Stimulated activated CD8-positive, alpha-beta memory T cell treated with anti-CD3 and anti-CD28 coated beads, Interleukin-4, amount 100 ng/mL, for 1 hour (primary cell): ENCODE measurements at places on chromosomes 4 and X.

DNA sequence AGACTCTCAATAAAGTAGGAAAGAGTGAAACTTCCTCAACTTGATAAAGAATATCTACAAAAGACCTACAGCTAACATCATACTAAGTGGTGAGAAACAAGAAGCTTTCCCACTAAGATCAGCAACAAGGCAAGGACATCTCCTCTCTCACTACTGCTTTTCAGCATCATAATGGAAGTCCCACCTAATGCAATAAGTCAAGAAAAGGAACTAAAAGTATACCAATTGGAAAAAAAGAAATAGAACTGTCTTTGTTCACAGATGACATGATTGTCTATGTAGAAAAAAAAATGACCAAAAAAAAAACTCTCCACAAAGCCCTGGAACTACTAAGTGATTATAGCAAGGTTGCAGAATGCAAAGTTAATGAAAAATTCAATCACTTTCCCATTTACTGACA lies 25.1 kb upstream of the SH3RF1 start:
- DNase-seq, result no peak

- DNase-seq, result no peak
Observed at GRCh38 chr4:47374477-47374876, 89.0 kb downstream of the COMMD8 start.

GRCh38 chr4:7007142-7007907 lies 35.8 kb upstream of the TADA2B start:
- DNase-seq, result no peak

DNA sequence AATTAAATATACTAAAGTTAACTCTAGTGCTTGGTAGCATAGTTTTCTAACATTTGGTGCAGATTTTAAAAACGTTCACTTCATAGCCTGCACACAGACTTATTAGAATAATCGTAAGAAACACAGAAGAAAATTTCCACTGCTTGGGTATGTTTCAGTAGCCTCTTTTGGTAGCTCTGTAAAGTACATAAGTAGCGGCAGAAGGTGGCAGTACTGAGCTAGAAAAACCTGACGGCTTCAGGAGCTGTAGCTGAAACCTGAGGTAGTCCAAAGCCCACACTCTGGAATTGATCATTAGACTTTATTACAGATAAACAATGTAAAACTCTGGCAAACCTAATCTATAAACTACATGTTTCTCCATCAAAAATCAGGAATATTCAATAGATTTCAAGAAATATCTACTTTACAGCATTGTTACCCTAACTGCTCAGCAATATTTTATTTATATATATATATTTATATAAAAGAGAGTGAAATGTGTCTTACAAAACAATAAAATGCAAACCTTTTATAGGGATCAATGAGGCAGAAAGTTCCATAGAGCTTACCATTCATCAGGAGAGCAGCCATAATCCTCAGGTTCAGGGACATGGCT lies 88.2 kb downstream of the ATP8A1 start:
- peak; percentile 34 for DNase-seq

DNA sequence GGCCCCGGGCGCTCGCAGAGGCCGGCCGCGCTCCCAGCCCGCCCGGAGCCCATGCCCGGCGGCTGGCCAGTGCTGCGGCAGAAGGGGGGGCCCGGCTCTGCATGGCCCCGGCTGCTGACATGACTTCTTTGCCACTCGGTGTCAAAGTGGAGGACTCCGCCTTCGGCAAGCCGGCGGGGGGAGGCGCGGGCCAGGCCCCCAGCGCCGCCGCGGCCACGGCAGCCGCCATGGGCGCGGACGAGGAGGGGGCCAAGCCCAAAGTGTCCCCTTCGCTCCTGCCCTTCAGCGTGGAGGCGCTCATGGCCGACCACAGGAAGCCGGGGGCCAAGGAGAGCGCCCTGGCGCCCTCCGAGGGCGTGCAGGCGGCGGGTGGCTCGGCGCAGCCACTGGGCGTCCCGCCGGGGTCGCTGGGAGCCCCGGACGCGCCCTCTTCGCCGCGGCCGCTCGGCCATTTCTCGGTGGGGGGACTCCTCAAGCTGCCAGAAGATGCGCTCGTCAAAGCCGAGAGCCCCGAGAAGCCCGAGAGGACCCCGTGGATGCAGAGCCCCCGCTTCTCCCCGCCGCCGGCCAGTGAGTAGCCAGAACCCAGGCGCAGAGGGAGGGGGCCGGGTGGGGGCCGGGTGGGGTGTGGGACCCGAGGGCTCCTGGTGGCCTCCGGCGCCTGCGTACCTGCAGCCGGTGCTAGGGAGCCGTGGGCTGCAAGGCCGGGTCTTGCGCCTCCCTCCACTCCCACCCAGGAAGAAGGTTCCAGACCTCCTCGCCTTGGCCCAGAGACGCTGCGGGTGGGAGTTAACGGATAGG lies 534 bp downstream of the MSX1 start:
- DNase-seq, result no peak

- DNase-seq, result no peak
Observed at GRCh38 chr4:2087170-2087569, 28.0 kb downstream of the NAT8L start.

GRCh38 chr4:21768349-21769310 lies 179.9 kb downstream of the KCNIP4 start:
- no peak for DNase-seq

GRCh38 chrX:39936886-39937770 lies 160.6 kb downstream of the BCOR start:
- DNase-seq, result no peak

DNA sequence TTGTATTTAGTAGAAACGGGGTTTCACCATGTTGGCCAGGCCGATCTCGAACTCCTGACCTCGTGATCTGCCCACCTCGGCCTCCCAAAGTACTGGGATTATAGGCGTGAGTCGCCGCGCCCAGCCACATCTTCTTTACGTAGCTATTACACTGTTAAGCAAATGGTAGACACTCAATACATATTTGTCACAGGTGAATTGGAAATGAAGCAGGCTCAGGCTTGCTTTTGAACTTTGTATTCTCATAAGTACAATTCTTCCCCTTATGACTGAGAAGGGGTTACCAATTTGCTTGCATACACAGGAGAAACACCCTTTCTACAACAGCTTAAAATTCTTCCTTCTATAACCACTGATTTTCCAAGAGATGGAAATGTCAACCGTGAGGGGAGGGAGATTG lies 787 bp upstream of the SRPX2 start:
- no peak for DNase-seq

GRCh38 chr4:146004730-146005129 lies 66.1 kb upstream of the ZNF827 start:
- DNase-seq, result no peak

DNA sequence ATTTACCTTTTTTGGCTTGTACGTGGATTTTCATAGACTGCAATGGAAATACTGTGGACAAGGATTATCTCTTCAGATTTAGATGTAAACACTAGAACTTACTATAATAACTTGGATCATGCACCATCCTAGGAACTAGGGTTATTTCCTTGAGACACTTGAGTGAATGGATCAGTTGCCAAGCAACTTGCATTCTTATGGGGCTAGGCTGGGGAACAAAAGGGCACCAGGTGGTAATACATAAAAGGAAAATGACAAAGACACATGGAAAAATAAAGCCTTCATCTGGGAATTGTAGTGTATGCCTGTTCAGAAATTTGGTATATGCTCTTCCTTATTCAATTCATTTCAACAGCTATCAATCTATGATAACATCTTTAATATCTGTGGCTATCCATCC lies 247.1 kb downstream of the SPRY1 start:
- no peak for DNase-seq

GRCh38 chrX:101602077-101602476 lies 15.7 kb downstream of the ARMCX6 start:
- no peak for DNase-seq

DNA sequence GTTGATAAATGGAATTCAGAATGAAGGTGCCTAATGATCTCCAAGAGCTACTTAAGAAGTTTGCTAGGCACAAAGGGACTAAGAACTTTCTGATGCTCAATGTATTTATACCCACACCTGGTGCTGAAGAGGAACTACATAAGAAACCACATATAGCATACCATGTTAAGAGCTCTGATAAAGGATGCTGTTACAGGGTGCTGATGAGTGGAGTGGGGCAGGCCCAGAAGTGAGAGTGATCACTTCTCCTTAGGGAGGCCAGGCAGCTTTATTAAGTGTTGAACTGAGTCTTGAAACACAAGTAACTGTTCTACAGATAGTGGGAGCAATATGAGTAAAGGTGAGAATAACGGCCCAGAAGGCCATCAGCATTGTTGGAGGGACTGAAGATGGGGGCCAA lies 68.3 kb upstream of the CHRDL1 start:
- no peak for DNase-seq

- DNase-seq, result no peak
Observed at GRCh38 chr4:138790706-138791340, 224.8 kb upstream of the NOCT start.

DNA sequence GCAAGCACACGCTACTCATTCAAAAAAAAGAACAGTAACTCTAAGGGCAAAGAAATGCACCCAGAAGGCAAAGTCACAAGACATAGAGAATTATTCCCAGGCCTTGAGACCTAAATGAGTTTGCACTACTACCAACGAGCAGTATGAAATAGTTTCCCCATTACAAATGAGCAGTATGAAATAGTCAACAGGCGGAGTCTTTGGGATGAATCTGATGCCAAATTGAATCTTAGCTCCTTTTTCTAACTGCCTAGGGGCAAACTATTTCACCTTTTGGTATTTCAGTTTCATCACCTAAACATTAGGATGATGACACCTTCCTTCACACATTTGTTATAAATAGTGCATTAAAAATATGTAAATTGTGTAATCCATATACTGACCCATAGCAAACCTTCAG lies 213.0 kb upstream of the FAT4 start:
- DNase-seq, result no peak

DNA sequence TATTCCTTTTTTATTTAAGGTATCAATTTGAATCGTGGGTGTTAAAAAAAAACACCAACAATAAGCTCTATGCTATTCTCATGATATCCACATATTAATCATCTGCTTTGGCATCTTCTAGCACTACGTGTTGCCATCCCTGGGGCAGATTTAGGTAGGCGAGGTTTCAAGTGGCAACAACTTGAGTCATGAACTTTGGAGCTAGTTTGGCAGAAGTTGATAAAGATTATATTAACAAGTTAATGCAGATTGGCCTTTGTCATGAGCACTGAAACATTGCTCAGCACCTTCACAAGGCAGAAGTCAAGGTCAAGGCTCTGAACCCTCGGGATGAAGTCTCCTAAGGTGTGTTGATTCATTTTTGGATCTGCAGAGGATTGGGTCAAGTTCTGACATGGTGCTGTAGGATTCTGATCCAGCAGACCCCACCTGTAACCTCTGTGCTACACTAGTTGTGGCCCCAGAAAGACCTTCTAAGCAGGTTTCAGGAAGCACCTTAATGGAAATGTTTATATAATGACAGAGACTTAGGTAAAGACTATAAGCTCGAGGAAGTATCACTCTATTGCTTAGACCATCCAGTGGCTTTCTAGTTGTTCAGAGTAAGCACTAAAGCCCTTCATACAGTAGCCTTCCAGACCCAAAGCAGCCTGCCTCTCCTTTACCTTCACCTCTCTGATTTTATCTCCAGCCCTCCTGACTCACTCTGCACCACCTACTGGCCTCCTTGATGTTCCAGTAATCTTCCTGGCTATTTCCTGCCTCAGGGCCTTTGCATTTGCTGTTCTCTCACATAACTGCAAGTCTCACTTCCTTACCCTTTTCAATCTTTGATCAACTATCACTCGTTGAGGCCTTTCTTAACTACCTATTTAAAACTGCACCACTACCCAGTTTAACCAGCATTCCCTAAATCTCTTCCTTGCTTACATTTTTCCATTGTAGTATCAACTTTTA lies 117.0 kb upstream of the SLC4A4 start:
- DNase-seq, result no peak

- no peak for DNase-seq
Observed at GRCh38 chr4:185912779-185913178, 100.8 kb upstream of the SORBS2 start.

- no peak for DNase-seq
Observed at GRCh38 chr4:6324999-6325787, 55.5 kb downstream of the WFS1 start.

DNA sequence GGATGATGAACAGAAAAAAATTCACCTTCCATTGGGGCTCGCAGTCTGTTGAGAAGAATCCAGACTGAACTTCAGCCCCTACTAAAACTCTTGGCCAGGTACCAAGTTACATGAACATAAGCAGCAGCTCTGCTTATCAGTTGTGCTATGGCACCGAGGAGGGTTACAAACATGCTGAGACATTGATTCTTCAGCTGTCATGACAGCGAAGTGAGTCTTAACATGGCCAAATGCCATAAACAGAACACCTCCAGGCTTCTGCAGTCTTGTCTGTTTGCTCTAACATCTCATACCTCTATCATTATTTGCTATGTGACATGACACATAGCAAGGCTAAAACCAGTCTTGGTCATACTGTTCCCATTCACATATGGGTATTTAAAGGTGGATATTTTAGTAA lies 521.5 kb downstream of the GRID2 start:
- no peak for DNase-seq

DNA sequence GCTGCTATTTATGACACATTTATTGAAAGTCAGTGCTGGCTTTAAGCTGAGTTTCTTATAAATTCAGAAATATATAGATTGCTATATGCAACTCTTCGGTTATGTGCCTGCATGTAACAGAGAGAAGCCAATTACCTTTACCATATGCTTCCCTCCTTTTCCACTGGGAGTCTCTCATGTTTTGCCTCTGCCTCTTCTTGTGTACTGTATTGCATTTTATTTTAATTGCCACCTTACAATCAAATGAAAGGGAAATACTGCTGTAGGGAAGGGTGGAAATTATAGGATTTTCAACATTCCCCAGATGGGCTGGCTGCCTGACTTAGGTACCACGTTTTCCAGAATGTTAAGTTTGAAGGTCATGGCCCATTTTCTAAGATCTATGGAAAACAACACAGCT lies 655.4 kb upstream of the SLIT2 start:
- no peak for DNase-seq

DNA sequence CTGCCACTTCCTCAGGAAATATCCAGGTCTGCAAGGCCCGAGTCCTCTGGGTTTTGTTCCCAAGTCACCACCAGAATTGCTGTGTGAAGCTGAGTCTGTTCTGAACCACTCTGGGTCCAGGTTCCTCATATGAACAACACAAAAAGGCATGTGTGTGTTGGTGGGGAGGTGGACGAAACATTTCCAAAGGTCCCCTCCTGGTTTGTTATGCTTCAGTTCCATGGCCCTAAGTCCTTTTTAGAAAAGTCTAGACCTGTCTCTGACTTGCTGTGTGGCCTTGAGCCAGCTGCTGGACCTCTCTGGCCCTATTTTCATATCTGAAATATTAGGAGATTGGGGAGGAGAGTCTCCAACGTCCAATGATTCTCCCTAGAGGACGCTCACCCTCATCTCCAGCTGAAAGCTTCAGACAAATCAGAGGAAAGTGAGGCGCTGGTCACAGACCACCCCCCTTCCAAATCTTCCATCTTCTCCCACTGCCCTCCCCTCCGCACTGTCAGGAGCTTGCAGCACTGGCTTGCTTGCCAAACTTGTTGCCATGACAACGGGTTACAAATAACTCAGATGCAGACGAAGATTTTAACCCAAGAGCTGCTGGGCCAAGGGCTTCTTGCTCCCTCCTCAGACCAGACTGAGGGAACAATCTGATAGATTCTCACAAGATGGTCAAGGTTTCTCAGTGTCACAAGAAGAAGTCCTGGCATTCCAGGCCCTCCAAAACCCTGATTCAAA lies 64.5 kb downstream of the SMC1A start:
- DNase-seq, result no peak
